KG1 (cell line): ENCODE measurements at places on chromosomes 11 and 22.
A peak's percentile ranks its signal among the peaks of the same experiment; 100 is the strongest.

- DNase-seq = no peak
Measured at GRCh38 chr11:78542007-78542406, 32.7 kb downstream of the NARS2 start.

GRCh38 chr11:18761741-18762140 is 29.9 kb downstream of the PTPN5 start:
- no peak for DNase-seq

DNA sequence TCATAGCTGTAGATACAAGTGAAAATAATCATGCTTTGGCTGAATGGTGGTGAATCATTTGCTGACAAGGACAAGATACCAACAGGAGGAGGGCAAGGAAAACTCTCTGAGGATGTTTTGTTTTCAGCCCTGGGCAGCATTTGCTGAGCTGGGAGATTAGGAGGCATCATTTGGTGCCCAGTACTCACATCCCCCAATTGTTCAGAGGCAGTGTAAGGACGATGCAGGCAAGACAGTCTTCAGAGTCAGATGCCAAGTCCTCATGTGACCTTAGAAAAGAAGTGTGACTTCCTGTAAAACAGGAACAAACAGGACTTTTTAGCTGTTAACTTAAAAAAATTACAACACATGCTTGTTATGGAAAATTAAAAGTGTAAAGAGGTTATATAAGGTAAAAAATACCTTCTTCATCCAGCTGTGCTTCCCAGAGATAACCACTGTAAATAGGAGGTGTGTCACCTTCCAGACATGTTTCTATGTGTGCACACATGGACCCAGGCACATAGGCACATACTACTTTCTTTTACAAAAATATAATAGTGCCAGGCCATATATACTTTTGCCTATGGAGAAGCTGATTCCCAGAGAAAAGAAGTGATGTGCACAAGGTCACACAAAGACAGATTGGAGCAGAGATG is 18.0 kb downstream of the CNTF start:
- no peak for DNase-seq

- no peak for DNase-seq
Measured at GRCh38 chr11:65225279-65226102, 36.3 kb upstream of the POLA2 start.

DNA sequence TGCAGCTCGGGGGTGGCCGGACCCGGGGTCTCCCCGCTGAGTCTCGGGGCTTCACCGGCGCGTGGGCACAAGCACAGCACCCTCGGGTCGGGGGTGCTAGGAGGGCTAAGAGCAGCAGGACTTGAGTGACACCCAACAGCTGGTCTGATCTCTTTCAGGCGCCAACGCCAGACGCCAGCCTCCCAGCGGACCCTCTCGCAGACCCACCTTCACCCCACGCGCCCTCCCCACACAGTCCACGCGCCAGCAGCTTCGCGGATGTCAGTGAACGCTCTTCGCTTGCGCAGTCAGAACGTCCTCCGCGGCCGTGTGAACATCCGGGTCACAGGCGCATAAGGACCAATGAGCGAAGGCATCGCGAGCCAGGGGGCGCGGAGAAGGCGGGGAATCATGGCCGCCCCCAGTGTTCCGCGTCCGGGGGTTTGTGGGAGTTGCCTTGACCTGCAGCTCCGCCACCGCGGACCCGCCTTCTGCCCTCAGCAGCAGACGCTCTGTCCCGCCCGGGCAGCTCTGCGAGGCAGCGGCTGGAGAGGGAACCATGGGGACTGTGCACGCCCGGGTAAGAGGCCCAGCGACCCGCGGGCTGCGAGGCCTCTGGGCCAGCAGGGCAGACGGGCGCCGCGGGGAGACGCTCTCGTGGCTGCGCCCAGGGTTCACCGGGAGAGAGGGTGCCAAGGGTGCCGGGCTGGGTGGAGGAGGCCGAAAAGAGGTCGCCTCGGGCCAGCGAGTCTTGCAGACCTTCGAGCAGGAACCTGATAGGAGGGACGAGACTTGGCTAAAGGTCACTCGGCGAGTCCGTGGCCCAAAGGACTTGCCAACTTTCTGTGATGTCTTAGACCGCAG is at the start of gene SAMM50:
TSS of gene SAMM50 (plus strand) at position 403 of the 843 bp plus-strand sequence. CDS start at position 539, 136 bp downstream.
- DNase-seq = peak; percentile 89

GRCh38 chr22:24443668-24444067 is 16.3 kb downstream of the ADORA2A start:
- no peak for DNase-seq

- DNase-seq = no peak
Measured at GRCh38 chr11:133992121-133992520, 35.4 kb upstream of the IGSF9B start.

DNA sequence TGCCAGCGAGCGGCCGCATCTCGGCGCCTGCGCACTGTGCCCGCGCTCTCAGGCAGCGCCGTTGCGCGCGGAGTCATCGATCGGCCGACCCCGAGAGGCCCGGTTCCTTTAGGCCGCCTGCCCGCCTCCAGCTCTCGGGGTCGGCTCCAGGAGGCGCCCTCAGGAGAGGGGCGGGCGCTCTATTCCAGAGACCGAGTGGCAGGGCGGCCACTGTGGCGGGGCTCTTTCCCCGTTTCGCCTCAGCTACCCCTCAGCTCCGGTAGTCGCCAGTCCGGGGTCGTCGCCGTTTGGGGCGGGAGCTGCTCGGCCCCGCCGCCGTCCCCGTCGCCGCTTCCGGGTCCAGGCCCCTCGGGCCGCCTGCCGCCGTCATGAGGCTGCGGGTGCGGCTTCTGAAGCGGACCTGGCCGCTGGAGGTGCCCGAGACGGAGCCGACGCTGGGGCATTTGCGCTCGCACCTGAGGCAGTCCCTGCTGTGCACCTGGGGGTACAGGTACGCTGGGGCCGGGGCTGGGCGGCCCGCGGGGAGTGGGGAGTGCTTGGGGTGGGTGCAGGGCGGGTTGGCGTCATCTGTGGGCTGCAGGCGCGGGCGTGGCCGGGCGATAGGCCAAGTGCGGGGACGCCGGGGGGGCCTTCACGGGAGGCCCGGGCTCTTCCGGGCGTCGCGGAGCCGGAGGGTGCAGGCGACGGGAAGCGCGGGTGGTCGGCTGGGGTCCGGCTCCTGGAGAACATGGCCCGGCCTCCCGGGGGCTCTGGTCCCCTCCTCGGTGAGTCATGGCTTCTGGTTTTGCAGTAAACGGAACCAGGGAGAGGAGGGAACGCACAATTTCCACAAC is at the start of gene FBXO7:
TSS of gene FBXO7 (plus strand) at position 177 of the 833 bp plus-strand sequence. CDS start at position 369, 192 bp downstream.
- DNase-seq = peak; percentile 72

GRCh38 chr11:46369458-46370152 is 11.9 kb upstream of the MDK start:
- no peak for DNase-seq

GRCh38 chr11:30818721-30819120 is 232.6 kb upstream of the MPPED2 start:
- DNase-seq = no peak

DNA sequence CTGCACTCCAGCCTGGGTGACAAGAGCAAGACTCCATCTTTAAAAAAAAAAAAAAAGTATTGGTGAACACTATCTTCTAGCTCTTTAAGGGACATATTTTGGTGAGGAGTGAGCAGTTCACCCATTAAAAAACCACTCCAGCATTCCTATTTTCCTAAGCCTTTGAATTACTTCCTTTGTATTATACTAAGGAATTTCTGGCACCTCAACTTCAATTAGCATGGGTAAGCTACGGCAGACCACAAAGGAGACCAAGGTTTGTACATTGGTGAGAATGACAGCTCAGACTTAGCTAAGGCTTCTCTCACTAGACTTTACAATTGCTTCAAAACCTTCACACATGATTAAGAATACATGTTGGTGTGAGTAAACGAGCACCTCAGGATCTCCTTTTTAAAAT is 57.0 kb upstream of the BIRC3 start:
- DNase-seq = no peak

- no peak for DNase-seq
Measured at GRCh38 chr11:102911758-102912481, 37.1 kb upstream of the MMP12 start.

- DNase-seq = no peak
Measured at GRCh38 chr11:43164831-43165230, 147.0 kb upstream of the API5 start.

- no peak for DNase-seq
Measured at GRCh38 chr11:35812828-35813227, 131.0 kb upstream of the LDLRAD3 start.

- no peak for DNase-seq
Measured at GRCh38 chr11:73317803-73318202, 9.7 kb downstream of the ARHGEF17 start.

DNA sequence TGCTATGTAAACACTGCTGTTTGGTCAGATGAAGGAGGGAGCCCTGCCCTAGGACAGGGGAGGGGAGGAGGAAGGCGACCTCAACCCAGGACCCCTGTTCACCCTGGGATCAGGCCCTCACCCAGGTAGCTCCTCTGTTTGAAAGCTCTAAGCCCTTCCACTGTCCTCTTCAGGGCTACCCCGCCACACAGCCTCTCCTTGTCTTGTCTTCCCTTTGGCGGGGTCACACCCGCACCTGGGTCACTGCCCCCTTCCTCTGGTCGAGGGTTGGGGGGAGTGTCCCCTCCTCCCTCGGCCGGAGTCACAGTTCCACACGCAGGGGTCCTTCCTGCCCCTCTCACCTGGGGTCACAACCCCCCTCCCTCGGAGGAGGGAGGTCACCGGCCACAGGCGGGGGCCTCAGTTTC is 463 bp upstream of the PTPMT1 start:
- no peak for DNase-seq

DNA sequence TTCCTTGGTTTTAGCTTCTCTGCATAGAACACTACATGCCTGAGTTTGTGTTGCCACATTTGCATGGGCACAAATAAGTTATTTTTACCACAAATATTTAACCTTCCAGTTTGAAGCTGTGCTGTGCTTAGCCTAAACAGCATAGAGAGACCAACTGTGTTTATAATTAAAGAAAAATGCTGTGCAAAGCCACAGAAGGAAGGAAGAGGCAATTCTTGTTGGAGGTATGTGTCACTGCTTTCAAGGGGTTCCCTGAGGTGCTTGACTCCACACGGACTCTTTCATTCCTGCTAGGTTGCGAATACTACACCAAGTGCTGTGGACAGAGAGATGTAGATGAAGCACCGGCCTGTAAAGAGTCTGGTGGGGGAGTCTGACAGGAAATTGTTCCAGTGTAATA is 47.6 kb upstream of the OLFML1 start:
- DNase-seq = no peak

DNA sequence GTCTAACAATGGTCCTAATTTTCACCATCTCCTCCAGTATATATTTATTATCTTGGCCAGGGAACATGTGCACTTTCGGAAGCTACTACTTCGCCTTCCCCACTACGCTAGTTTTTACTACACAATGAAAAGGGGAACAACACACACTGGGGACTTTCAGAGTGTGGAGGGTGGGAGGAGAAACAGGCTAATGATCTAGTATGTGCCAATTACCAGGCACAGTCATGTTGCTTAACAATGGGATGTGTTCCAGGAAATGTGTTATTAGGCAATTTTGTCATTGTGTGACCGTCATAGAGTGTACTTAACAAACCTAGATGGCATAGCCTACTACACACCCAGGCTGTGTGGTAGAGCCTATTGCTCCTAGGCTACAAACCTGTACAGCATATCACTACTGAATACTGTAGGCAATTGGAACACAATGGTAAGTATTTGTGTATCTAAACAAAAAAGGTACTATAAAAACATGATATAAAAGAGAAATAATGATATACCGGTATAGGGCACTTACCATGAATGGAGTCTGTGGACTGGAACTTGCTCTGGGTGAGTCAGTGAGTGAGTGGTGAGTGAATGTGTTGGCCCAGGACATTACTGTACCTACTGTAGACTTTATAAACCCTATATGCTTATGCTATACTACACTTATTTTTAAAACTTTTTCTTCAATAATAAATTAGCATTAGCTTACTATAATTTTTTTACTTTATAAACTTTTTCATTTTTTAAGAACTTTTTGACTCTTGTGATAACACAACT is 20.1 kb upstream of the CUL5 start:
- no peak for DNase-seq

DNA sequence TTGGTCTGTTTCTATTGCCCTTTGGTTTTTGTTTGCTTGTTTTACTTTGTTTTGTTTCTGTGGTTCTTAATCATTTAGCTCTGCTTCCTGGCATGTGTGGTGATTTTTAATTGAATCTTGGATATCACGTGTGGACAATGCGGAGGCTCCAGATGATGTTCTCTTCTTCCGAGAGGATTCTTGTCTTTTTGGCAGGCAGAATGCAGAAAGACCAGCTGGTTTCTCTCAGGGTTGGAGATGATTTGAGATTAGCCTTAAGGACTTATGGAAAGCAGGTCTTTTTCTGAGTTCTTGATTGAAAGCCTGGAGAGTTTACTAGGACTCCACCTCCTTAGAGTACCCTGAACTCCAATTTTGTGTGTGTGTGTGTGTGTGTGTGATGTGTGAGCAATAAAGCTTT is 21.0 kb upstream of the ANO1 start:
- no peak for DNase-seq

GRCh38 chr11:102147632-102148031 is 37.4 kb downstream of the YAP1 start:
- no peak for DNase-seq

- no peak for DNase-seq
Measured at GRCh38 chr22:40510631-40511364, 125.7 kb downstream of the MRTFA start.

DNA sequence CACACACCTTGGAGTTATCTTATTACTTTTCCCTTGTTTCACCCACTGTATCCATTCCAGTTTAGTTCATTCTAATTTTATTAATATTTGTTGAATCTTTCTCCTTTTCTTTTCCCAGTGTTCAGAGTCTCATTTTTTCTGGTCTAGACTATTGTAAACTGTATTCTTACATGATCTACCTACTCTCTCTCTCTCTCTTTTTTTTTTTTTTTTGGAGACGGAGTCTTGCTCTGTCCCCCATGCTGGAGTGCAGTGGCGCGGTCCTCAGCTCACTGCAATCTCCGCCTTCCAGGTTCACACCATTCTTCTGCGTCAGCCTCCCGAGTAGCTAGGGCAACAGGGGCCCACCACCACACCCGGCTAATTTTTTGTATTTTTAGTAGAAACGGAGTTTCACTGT is 2.1 kb downstream of the ANKRD42 start:
- DNase-seq = no peak

GRCh38 chr11:134609361-134610115 is 197.5 kb upstream of the B3GAT1 start:
- no peak for DNase-seq

DNA sequence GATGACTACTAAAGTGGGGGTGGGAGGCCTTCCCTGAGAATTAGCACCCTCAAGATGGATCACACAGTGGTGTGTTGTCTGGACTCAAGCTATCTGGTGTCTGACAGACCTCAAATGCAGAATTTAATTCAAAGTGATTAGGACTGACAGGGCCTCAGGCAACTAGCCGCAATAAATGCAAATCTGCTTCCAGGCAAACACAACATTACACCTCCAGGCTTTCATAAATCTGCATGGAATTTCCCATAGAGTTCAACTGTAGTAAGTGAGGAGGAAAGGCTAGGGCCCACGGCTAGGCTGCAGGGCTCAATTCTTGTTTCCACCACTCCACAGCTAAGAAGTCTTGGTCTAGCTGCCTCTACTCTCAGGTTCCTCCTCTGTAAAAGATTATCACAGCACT is 331.4 kb downstream of the LARGE1 start:
- no peak for DNase-seq

GRCh38 chr11:4460151-4460550 is 11.1 kb downstream of the OR52K2 start:
- no peak for DNase-seq

GRCh38 chr11:72222907-72223614 is 1.5 kb upstream of the INPPL1 start:
- peak; percentile 99 for DNase-seq

- no peak for DNase-seq
Measured at GRCh38 chr11:126039485-126040271, 23.0 kb downstream of the CDON start.
